ENCODE measurements at places on chromosomes 12 and 14.
A peak's percentile ranks its signal among the peaks of the same experiment; 100 is the strongest.

- H3K27me3 ChIP-seq: no peaks in the 10 kb centered on the region
- H3K36me3 ChIP-seq: peaks cover 13% of the 10 kb centered on the region
- DNase-seq: no peak
These were observed 8.3 kb downstream of the MAP4K5 start for GRCh38 chr14:50524060-50524459.

DNA sequence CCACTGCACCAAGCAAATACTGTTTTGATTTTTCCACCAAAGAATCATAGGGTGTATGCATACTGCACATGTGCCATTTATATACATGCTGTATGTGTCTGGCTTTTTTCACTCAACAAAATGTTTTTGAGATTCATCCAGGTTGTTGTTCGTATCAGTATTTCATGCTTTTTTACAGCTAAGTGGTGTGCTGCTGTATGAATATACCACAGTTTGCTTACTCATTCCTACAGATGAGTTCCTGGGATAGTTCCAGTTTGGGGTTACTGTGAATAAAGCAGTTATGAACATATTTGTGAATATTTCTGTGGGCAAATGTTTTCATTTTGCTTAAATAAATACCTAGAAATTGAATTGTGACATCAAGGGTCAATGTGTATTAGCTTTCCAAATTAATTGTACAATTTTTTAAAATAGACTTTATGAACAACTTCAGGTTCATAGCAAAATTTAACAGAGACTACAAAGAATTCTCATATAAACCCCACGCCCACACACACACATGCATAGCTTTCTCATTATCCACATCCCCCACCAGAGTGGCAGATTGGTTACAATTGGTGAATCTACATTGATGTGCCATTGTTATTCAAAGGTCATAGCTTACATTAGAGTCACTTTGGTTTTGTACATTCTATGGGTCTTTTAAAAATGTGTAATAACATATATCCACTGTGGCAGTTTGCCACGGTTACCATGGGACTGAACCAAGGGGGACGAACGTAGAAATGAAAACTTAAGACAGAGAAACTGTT lies 6.9 kb upstream of the KRT6A start:
- no peak overlapping the region for H3K27ac ChIP-seq
- no peak for DNase-seq
- H3K36me3 ChIP-seq: no peaks in the 10 kb centered on the region
- H3K27me3 ChIP-seq: peaks cover 12% of the 10 kb centered on the region
- H3K4me3 ChIP-seq: no peak overlapping the region
- no peaks in the 10 kb centered on the region for H3K4me1 ChIP-seq

DNA sequence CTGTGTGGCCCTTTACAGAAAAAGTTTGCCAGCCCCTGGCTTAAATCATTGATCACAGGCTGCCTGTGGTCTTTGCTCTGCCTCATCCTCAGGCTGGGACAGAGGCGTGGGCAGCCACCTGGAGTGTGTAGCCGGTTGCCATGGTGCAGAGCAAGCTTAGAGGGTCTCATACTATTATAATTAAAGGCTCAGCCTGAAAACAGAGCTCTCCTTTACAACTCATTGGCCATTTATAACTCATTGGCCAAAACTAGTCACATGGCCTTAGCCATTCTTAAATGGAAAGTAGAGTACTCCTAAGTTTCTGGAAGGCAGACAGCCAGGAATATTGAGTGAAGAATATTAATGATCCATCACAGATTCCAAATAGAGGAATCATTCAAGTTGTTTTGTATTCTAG lies 3.0 kb downstream of the HSP90B1 start:
- DNase-seq: no peak
- peak overlapping the region; percentile 38 for H3K4me3 ChIP-seq
- H3K36me3 ChIP-seq: peaks cover 50% of the 10 kb centered on the region

GRCh38 chr12:60279221-60279620 lies 683.4 kb downstream of the SLC16A7 start:
- H3K27ac ChIP-seq: no peak overlapping the region
- no peaks in the 10 kb centered on the region for H3K4me1 ChIP-seq
- DNase-seq: no peak
- no peak overlapping the region for H3K4me3 ChIP-seq
- H3K27me3 ChIP-seq: peaks cover 2% of the 10 kb centered on the region
- no peaks in the 10 kb centered on the region for H3K36me3 ChIP-seq

All from activated T-helper 1 cell treated with anti-CD3 and anti-CD28 coated beads, Interleukin-12 subunit alpha, Interleukin-12 subunit beta, Interleukin-2, Interleukin-4 antibody, amounts not matched to agents 30 ng/mL and 10 ng/mL and 1 ng/mL, durations not matched to agents 14 hours and 24 hours and 36 hours (primary cell).